NCI-H774 (cell line): ENCODE measurements at places on chromosomes 16 and 17.

DNA sequence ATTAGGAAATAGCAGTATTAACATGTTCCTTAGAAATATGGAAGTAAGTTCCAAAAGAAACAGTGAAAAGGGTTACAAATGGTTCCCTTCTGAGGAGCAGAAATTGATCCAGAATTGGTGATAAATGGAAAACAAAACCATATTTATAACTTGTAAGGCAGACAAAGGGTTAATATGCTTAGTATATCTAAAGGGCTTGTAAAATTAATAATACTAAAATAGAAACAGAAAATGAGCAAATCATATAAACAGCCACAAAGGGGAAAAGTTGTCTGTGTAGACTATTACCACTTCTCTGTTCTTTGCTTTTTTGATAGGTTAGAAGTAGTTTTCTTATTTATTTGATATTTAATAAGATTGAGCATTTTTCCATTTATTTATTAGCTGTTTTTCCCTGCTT is 64.4 kb downstream of the NFATC3 start:
- DNase-seq, result no peak

GRCh38 chr16:79154086-79154485 is 446.5 kb downstream of the MAF start:
- DNase-seq, result no peak

DNA sequence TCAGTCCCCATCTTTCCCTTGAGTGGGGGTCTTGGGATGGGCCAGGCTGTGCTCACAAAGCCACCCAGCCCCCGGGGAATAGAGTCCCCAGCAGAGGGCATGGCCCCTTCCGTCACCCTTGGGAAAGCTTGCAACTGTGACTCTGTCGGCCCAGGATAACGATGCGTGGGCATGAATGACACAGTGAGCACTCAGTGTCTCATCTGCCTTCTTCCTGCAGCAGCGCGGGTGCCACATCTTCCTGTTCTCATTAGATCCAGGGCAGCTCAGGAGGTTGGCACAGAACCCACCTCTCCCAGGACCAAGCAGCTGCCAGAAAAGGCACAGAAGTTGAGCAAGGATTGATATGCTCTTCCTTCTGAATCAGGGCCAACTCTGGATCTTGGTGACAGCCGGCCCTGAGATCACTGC is 84.7 kb downstream of the MRC2 start:
- DNase-seq, result no peak

GRCh38 chr16:84820305-84820684 is 510 bp downstream of the CRISPLD2 start:
- no peak for DNase-seq

- no peak for DNase-seq
Measured at GRCh38 chr16:29898804-29899515, 390 bp downstream of the SEZ6L2 start.

GRCh38 chr16:46857368-46857945 is 26.5 kb upstream of the C16orf87 start:
- DNase-seq, result peak; percentile 53

DNA sequence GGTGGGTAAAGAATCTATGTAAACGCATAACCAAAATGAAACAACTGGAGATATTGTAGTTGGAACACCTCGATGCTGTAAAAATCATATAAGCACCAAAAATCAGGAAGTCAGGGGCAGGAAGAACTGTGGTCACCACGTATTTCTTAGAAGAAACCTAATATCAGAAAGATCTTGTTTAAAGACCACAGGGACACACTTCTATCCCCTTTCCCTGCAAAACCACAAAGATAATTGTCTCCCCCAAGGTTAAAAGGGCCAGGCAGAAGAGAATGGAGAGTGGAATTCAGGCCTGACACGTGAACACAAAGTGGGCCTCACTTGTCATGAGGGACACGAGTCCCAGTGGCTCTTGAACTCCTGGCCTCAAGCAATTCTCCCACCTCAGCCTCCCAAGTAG is 68.1 kb downstream of the GSG1L start:
- DNase-seq, result no peak

DNA sequence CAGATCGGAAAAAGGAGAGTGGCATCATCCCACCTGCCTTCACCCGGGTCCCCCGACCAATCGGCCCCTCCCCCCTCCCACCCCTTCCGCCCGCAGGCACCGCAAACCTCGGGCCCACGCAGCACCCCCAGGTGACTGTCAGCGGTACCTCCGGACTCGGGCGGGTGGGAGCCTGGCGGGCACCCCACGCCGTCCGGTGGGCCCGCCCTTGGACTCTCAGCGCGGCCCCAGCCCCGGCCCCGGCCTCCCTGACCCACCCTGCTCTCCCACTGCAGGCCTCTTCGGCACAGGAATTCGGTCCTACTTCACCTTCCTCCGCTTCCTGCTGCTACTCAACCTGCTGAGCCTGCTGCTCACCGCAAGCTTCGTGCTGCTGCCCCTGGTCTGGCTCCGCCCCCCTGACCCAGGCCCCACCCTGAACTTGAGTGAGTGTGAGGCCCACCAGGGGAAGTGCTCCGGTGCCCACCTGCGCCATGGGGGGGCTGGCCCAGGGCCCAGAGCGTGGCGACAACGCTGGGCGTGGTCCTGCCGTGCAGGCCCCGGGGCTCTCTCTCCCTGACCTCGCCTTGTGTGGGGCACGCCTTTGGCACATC is 1.6 kb downstream of the TMC8 start:
- no peak for DNase-seq

GRCh38 chr17:57671667-57672632 is 73.1 kb downstream of the CCDC182 start:
- peak; percentile 61 for DNase-seq

DNA sequence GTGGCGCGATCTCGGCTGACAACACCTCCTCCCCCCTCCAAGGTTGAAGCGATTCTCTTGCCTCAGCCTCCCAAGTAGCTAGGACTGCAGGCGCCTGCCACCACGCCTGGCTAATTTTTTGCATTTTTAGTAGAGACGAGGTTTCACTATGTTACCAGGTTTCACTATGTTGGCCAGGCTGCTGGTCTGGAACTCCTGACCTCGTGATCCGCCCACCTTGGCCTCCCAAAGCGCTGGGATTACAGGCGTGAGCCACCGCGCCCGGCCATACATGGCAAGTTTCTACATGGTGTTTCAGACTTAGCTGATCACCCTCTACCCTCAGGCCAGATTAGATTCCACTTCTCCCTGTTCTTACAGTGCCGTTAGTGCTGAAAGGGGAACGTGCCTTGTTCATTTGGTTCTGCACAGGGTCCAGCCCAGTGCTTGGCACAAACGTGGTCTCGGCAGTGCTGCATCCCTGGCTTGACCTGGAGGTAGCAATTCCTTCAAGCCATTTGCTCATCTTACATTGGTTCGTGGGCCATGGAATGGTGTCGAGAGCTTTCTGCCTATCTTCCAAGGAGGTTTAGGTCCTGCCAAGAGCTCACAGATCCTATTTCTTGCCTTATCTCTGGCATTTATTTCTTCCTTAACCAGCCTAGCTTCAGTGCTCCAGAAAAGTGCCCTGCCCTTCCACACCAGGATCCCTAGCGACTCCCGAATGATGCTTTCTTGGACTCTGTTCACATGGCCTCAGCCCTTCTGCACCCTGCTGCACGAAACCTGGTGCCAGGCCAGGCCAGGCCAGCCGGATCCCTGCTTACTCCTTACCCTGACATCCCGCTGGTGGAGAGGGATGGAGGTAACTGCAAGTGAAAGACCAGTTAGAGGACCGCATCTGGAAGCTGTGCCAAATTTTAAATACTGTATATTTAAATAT is 14.8 kb upstream of the AURKB start:
- no peak for DNase-seq

GRCh38 chr16:64543441-64543840 is 578.4 kb downstream of the CDH11 start:
- DNase-seq, result no peak
